ENCODE measurements at places on chromosomes 6 and 20.

DNA sequence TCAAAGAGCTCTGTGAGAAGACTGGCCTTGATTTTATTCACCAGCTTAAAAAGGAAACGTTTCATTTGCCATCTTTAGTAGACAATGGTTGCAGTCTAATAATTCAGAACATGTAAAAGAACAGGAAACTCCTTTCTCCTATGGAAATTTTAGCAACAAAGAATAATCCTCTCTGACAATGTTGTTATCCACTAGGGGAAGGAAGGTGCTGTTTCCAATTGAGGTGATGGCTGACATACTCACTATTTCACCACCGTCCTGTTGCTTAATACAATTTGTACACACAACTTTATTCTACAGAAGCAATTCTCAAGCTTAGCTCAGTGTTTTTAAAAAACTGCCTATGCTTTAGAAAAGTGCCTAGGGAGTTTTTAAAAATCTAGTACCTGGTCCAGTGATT lies 192.7 kb downstream of the ARHGAP18 start:
- no peak for DNase-seq

DNA sequence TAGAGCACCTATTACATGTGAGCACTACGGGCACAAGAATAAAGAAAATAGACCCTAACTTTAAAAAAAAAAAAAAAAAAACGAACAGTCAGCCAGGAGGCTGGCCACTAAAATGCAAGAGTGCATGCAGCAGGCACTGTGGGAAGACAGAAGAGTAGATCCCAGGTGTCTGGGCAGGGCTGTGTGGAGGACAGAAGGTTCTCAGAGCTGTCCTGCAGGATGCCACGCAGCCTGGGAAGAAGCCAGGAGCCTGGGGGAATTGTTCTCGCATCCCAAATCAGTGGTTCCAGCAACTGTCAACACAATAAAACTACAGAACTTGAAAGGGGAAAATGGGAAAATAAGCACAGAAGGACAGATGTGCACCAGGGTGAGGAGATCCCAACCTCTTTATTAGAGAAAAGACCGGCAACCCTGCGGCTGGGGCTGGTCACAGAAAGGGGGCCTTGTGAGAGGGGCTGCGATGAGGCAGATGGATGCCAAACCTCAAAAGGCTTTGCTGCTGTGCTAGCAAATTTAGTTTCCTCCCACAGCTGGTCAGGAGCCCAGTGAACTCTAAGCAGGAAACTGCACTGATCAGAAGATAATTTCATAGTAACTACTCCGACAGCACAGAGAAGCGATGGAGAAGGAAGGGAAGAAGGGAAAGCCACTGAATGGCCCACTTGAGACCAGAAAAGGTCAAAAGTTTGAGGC lies 30.9 kb downstream of the MAP3K5 start:
- no peak for DNase-seq

DNA sequence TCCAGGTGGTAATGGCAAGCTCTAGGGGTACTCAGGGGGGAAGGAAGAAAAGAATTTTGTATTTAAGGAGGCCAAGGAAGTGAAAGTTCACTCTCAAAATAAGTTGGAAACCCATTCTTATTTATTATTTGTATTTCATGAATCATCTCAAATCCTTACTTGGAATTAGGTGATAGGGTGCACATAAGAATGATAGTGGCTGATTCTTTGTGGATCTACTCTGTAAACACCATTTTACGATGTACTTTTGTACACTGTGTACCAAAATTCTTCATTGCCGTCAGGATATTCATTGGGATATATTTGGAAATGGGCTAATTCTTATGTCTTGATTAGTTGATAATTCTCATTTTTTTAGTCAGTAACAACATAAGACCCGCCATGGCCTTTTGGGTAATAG lies 179.5 kb upstream of the LAMP5 start:
- DNase-seq: no peak

GRCh38 chr6:7151381-7151780 lies 43.6 kb downstream of the RREB1 start:
- DNase-seq: no peak
